ENCODE measurements at places on chromosomes 2 and 18.

DNA sequence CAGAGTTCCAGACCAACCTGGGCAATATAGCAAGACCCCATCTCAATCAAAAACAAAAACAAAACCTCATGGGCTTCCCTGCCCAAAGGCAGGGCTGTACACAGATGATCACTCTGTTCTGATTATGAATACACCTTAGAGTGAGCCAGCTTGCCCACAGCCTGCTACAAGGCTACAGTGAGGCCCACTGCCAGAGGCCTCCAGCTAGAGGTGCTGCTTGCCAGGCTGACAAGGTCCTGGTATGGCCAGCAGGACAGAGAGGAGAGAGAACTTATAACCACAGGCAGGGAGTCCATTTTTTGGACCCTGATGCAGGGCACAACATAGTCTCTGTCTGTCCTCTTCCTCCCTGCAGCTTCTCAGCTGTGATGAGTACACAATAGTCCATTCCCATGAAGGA lies 41.5 kb downstream of the KANSL3 start:
- H3K4me1 ChIP-seq: no peaks in the 10 kb centered on the region
- no peak overlapping the region for H3K4me3 ChIP-seq
- no peak overlapping the region for H3K27ac ChIP-seq
- H3K36me3 ChIP-seq: peaks cover 89% of the 10 kb centered on the region
- DNase-seq: no peak
- no peaks in the 10 kb centered on the region for H3K27me3 ChIP-seq

- H3K4me1 ChIP-seq: no peaks in the 10 kb centered on the region
- no peak overlapping the region for H3K27ac ChIP-seq
- no peaks in the 10 kb centered on the region for H3K36me3 ChIP-seq
- H3K4me3 ChIP-seq: no peak overlapping the region
- H3K27me3 ChIP-seq: no peaks in the 10 kb centered on the region
Observed at GRCh38 chr2:65453916-65454315, 21.5 kb upstream of the SPRED2 start.

GRCh38 chr2:109247340-109247739 lies 118.3 kb downstream of the SH3RF3 start:
- H3K4me3 ChIP-seq: no peak overlapping the region
- H3K27ac ChIP-seq: no peak overlapping the region
- no peaks in the 10 kb centered on the region for H3K27me3 ChIP-seq
- no peaks in the 10 kb centered on the region for H3K36me3 ChIP-seq
- no peak for DNase-seq

GRCh38 chr2:63962186-63962585 lies 57.0 kb downstream of the VPS54 start:
- no peak overlapping the region for H3K27ac ChIP-seq
- peaks cover 22% of the 10 kb centered on the region for H3K36me3 ChIP-seq
- H3K27me3 ChIP-seq: no peaks in the 10 kb centered on the region

- no peak overlapping the region for H3K4me3 ChIP-seq
- DNase-seq: no peak
- peaks cover 80% of the 10 kb centered on the region for H3K4me1 ChIP-seq
- no peaks in the 10 kb centered on the region for H3K36me3 ChIP-seq
- H3K27ac ChIP-seq: no peak overlapping the region
Observed at GRCh38 chr18:9147440-9148202, 11.0 kb downstream of the ANKRD12 start.

DNA sequence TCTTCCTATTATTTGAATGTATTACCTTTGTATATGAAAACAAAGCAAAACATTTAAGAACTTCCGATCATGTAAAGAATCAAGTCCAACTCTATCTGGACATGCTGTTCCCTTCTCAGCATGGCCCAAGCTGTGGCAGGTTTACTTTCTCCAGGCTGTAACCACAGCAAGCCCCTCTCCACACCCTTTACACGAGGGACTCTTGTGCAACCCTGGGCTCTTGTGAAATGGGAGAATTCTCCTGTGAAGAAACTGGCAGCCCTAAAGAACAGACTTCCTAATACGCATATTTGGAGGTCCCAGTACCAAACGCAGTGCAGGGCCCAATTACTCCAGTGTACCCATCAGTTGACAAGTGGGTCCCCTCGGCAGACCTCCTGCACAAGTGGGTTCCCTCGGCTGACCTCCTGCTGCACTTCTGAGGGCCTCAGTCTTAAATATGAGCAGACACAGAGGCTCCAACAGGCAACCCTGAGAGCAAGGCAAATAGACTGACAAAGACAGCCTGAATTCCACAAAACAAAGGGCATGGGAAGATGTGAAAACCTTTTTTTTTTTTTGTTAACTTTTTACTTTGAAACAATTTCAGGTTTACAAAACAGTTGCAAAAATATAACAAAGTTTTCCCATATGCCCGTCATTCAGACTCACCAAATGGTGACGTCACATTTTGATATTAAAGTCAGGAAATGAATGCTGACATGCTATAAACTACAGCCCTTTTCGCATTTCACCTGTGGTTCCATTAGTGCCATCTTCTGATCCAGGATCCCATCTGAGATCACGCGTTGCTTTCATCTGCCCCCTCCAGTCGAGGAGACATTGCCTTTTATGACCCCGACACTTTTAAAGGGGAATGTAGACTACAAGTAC lies 78.2 kb downstream of the FBXO15 start:
- H3K36me3 ChIP-seq: no peaks in the 10 kb centered on the region
- no peak for DNase-seq
- no peak overlapping the region for H3K4me3 ChIP-seq
- H3K27ac ChIP-seq: no peak overlapping the region
- no peaks in the 10 kb centered on the region for H3K4me1 ChIP-seq

DNA sequence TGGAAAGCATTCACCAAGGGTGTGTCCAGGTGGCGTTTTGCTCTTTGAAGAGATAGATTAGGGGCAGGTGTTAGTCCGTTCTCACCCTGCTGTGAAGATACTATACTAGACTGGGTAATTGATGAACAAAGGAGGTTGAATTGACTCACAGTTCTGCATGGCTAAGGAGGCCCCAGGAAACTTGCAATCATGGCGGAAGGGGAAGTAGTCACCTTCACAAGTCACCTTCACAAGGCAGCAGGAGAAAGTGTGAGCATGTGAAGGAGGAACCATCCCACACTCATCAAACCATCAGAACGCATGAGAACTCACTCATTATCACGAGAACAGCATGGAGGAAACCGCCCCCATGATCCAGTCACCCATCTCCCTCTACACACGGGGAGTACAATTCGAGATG lies 135.7 kb upstream of the NFATC1 start:
- no peaks in the 10 kb centered on the region for H3K27me3 ChIP-seq
- no peaks in the 10 kb centered on the region for H3K4me1 ChIP-seq
- H3K4me3 ChIP-seq: no peak overlapping the region
- peaks cover 9% of the 10 kb centered on the region for H3K36me3 ChIP-seq

DNA sequence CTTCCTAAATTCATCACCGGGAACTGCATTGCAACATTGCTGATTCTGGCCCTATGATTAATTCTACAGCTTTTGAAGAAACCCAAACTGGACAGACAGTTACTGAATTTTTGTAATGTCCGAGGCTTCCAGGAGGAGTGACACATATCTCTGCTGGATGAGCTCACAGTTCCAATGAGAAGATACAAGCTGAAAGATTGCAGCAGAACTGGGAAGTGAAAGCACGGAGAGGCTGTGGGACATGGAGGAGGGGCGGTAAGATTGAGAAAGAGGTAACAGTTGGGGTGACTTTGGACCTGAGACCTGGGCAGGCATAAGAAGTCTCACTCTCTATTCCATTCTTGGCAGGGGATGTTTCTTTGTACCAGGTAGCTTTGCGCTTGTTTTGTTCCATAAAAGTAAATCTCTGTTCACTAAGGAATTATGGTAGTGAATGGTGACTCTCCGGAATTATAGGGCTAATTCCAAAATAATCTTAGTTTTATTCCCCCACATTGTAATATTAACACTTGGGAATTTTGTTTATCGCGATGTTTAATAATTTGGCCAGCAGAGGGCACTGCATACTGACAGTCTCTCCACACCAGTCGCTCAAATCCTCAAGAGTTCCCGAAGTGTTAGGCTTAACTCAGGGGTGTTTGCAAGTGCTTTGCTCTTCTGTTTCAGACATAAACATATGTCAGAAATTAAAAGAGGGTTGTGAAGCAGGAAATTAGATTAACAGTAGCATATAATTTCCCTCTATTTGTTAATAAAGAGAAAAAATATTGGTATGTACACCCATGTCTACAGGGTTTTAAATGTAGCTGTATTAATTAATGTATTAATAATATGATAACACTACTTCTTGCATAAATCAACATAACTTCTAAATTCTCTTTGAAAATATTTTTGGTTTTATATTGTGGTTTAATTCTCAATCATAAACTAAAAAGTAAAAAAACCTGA lies 201.4 kb downstream of the SOCS6 start:
- no peaks in the 10 kb centered on the region for H3K36me3 ChIP-seq
- H3K27ac ChIP-seq: no peak overlapping the region
- H3K4me1 ChIP-seq: no peaks in the 10 kb centered on the region
- H3K27me3 ChIP-seq: no peaks in the 10 kb centered on the region
- DNase-seq: no peak

All from suprapubic skin (tissue), 4 donors.